ENCODE measurements at places on chromosomes 11 and 22.
A peak's percentile ranks its signal among the peaks of the same experiment; 100 is the strongest.

- DNase-seq = no peak
Measured at GRCh38 chr22:48941903-48942575, 885.6 kb downstream of the BRD1 start.

- DNase-seq = no peak
Measured at GRCh38 chr22:22316589-22316988, 72.0 kb downstream of the VPREB1 start.

DNA sequence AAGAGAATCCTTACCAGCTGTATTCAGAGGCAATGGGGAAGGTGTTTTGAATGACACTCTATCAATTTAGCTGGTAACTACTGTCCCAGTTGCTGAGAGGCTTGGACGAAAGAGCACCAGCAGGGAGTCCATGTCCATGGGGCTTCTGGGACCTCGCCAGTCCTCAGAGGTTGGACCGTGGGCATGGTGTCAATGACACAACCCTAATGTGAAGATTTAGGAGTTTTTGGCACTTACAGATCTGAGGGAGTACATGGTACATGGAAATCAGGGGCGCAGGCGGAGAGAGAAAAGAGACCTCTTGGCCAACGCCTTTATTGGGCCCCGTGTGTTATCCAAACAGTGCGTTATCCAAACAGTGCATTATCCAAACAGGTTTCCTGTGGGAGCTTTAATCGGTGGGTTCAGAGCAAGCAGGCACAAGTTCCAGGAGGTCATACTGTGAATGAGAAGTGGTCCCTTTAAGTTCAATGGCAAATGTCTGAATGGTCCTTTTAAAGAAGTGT, 169.1 kb upstream of the B3GAT1 start:
- DNase-seq = no peak

DNA sequence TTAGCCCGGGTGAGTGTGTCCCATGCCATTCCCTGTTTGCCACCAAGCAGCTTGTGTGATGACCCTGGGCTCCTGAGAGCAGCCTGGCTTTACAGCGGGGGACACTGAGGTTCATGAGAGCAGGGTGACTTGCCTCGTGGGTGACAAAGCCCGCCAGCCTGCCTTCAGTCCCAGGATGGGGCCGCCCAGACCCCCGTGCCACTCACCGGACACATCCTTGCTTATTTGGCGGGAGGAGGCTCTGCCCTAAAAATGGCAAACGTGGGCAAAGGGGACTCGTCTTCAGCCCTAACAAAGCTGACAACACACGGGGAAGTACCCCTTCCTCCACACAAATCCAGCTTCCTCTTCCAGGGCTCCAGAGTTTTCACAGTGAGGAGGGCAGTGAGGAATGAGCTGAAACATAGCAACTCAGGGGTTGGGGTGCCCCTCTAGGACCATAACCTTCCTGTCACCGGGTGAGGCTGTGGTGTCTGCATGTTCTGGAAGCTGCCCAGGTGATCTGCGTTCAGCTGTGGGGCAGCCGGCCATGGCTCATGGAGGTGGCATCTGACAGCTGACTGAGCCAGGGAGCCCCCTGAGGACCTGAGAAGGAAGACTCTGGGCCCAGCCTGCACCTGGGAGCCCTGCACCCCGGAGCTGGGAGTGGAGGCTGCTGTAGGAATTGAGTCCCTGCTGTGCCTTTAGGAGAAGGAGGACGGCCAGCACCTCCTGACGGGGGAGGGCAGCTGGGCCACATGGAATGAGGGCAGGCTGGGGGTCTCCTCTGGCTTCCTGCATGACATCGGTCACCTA, 16.7 kb downstream of the RIBC2 start:
- DNase-seq = peak; percentile 61

GRCh38 chr22:24224468-24224867, 20.4 kb downstream of the GGT5 start:
- DNase-seq = no peak

- no peak for DNase-seq
Measured at GRCh38 chr11:72354356-72355115, 79.8 kb downstream of the CLPB start.

GRCh38 chr11:10359171-10359570, 54.3 kb downstream of the ADM start:
- DNase-seq = no peak

DNA sequence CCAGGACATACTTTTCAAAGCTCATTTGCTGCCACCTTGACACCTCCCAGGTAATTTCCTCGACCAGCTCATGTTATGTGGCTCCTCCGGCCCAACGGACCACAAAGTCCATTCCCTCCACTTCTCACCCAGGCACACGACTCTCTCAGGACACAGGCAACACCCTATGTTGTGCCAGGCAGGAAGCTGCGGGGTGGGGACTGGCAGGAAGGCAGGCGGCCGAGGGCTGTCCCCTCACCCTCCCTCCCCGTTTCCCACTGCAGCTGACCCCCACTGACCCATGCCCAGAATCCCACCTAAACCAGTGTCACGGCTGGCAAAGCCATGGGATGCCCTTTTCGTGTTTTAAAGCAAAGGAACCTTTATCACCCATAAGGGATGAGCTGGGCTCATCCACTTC, 20.8 kb downstream of the CELSR1 start:
- no peak for DNase-seq

- DNase-seq = no peak
Measured at GRCh38 chr22:25403811-25404471, 160.5 kb upstream of the GRK3 start.

- no peak for DNase-seq
Measured at GRCh38 chr11:4658629-4659445, 15.1 kb downstream of the OR51E1 start.

- no peak for DNase-seq
Measured at GRCh38 chr11:102573851-102574250, 43.3 kb upstream of the MMP7 start.

DNA sequence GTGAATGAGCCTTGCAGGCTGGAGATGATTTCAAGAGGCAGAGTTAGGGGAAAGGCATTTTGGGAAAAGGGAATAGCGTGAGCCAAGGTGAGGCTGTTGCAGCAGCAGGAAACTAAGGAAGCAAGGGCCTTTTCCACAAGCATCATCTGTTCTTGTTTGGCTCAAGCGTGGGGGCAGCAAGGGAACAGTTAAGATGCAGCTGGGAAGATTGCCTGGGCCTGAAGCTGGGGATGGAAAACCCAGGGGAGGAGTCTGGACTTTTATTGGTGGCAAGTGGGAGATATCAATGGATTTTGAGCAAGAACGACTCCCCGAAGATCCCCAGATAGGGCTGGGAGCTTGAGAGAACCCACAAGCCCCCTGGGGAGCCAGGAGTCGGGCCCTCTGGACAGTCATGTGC, 27.3 kb upstream of the PICK1 start:
- DNase-seq = no peak

DNA sequence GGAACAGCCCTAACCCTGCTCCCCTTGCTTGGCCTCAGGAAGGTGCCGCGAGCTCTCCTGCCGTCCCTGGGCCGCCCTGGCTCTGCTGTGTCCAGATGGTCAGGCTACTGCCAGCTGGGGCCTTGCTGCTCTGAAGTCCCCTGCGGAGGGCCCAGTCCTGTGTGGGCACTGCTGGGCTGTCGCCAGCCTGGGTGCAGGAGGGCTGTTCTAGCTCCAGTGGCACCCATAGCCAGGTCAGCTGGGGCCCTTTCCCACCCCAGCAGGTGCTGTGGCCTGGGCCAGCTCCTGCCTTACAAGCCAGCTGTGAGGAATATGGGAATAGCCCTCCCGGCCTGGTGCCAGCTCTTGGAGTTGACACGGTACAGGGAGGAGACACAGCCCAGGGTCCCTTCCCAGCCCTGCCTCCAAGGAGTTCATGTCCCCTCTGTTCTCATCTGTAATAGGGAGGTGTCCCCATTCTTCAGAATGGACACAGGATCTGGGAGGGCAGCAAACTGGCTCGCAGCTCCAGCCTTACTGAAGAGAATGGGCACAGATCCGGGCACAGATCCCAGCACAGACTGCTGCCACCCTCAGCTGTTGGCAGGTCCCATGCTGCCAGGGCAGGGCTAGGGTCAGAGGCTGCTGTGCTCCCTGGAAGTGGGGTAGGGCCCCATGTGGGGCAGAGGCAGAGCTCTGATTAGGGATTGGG, 3.9 kb downstream of the DERL3 start:
- DNase-seq = peak; percentile 65

DNA sequence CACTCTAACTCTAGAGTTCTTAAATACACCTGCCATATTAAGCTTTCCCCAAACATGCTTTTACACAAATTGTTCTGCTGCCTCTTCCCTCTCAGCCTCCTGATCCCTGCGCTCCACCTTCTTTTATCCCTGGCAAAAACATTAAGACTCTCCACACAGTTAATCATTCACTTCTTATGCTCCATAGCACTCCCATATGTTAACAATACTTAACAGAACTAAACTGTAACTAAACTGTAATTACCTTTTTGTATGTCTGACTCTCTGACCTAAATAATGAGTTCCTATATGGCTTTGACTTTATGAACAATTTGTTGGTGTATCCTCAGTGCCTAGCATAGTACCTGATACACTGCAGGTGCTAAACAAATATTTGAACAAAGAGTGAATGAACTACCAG, 71.8 kb downstream of the BTBD10 start:
- no peak for DNase-seq

DNA sequence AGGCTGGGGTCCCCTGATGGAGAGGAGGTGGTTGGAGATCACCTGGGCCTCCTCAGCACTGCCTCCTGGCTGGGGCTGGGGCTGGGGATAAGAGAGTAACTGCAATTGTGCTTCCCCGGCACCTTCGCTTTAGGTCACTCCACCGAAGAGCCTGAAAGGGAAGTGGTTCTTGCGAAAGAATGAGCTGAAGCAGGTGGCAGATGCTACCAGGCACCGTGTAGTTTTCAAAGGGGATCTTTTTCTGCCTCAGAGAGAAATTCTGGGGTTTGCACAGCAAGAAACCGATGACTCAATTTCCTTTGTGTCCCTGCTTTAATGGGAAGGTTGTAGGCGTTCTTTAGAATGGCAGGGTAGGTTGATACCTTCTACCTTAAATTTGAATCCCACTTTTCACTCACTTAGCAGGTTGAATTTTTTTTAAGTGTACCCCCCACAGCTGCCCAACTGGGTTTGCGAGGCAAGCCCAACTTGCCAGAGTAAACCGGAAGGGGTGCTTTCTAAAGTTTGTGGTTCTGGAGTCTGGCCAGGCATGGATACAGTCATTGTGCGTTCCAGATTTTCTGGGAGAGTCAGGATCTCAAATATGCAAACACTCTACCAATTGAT, 5.3 kb downstream of the CD44 start:
- no peak for DNase-seq

DNA sequence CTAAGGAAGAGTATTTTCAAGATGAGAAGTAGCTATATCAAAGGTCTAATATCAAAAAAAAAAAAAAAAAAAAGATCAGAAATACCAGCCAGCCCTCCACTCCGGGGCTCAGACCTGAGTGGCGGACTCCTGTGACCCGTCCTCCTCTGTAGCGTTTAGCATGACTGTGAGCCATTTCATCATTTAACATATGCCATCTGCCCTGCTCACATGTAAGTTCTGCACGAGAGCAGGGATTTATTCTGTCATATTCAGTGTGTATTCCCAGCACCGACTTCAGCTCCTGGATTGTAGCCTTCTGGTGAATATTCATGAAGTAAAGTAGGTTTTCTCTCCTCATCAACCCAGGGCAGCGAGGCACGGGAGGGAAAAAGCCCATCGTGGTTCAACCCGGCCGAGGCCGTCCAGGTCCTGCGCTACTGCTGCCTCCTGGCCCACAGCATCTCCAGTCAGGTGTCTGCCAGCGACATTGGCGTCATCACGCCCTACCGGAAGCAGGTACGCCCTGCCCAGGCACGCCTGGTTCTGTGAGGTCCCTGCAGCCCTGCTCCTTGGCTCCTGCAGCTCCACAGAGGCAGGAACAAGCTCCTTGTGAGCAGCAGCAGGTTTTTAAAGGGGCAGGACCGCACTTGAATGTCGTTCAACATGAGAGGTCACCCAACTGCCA, 12.7 kb upstream of the PANX2 start:
- DNase-seq = no peak

DNA sequence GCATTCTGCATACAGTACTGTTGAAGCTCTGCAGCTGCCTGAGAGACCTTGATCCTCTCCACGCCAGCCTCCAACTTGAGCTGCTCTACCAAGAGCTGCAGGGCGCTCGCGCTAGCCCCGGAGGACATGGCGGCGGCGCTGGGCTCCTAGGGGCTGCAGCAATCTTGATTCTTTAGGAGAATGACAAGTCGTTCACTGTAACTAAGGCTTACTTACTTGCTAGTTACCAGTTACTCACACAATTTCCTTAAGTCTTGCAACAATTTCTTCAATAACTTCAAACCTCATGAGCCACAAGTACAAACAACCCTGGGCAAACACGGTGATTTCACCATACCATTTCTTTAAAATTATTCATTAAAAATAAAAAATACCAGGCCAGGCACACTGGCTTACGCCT, 21.9 kb downstream of the SBF2 start:
- no peak for DNase-seq

GRCh38 chr11:104609311-104610085, 288.8 kb downstream of the CASP12 start:
- DNase-seq = no peak

DNA sequence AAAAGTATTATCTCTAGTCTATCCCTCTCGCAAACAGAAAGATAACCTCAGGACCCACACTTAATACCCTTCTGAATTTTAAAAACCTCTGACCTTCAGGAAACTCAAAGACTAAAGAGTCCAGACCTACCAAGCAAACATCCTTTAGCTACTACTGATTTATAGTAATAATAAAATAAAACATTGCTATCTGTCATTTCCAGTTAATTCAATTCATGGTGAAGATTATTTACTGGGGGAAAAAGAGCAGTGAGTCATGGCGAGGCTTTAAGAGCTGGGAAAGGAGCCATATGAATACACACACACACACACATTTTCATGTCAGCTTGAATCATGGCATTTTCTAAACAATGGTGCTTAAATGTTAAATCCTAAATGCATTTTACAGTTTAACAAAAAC, 87.1 kb downstream of the FAM76B start:
- DNase-seq = no peak

DNA sequence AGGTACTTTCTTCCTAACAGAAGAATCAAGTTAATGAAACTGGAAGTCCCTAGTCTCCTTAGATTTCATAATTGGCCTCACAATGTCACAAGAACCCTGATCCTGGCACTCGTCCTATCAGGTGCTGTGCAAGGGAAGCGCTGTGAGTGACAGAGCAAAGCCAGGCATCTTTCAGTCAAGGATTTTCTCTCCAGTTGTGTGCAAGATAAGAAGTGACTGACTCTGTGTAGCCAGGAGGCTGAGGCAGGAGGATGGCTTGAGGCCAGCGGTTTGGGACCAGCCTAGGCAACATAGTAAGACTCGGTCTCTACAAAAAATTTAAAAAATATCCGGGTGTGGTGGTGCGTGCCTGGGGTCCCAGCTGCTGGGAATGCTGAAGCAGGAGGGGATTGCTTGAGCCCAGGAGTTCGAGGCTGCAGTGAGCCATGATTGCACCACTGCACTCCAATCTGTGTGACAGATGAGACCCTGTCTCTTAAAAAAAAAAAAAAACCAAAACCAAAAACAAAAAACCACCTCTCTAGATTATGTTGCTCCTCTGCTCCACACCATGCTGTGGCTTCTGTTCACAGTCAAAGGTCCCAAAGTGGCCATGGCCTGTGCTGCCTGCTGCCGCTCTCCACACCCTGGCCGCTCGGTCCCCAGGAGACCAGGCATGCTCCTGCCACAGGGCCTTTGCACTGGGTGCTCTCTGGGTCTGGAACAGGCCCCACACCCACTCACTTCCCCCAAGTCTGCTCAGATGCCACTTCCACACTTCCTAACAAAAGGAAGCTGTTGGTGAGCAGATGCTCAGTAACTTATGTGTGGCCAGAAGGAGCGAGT, 54.2 kb upstream of the CLDN5 start:
- DNase-seq = no peak

GRCh38 chr22:22735695-22736611, 91.5 kb downstream of the GGTLC2 start:
- DNase-seq = no peak

GRCh38 chr11:45409587-45409986, 123.4 kb upstream of the SYT13 start:
- DNase-seq = no peak

GRCh38 chr11:31816468-31817053, 5.4 kb upstream of the PAX6 start:
- DNase-seq = no peak

All from ascending aorta (tissue), 2 donors.